ENCODE measurements at places on chromosomes 5 and 9. TPM values are rescaled to one million over a fixed set of nuclear protein-coding genes. Genes with fewer than 3 reads are reported as not detected.

DNA sequence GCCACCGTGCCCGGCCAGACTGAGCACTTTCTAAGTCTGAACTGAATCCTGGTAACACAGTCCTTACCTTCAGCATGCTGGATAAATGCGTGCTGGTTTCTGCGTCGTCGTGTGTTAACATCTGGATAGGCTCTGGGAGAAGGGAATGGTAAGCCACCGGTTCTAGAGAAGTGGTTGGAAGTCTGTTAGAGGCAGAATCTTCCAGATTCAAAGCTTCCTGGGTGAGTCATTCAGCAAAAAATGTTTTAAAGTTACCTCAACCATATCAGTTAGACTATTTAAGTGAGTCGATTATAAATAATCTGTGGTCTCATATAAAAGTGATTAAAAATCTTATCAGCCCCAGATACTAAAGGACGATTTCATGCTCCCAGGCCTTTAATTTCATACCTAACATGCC is 256.5 kb upstream of the NFIL3 start:
- peaks cover 3% of the 10 kb centered on the region for H3K4me1 ChIP-seq
- no peaks in the 10 kb centered on the region for H3K27me3 ChIP-seq
- H3K4me3 ChIP-seq, result no peak overlapping the region
- no peak for DNase-seq

GRCh38 chr9:71122022-71122275 is 528 bp upstream of the TRPM3 start:
- no peak overlapping the region for H3K27ac ChIP-seq
- peaks cover 7% of the 10 kb centered on the region for H3K27me3 ChIP-seq
- no peak for DNase-seq
- no peak overlapping the region for H3K4me3 ChIP-seq
- H3K4me1 ChIP-seq, result no peaks in the 10 kb centered on the region
- H3K36me3 ChIP-seq, result no peaks in the 10 kb centered on the region

GRCh38 chr5:669842-670395 is 23.2 kb downstream of the TPPP start:
- no peak overlapping the region for H3K27ac ChIP-seq
- H3K27me3 ChIP-seq, result no peaks in the 10 kb centered on the region
- peaks cover 30% of the 10 kb centered on the region for H3K4me1 ChIP-seq

ANKRD55 gene
- polyA plus RNA-seq, result 0.18 TPM

GRCh38 chr5:158679221-158679641 is 420.5 kb downstream of the EBF1 start:
- H3K27me3 ChIP-seq, result peaks cover 8% of the 10 kb centered on the region
- H3K36me3 ChIP-seq, result no peaks in the 10 kb centered on the region
- DNase-seq, result no peak
- no peak overlapping the region for H3K4me3 ChIP-seq
- no peaks in the 10 kb centered on the region for H3K4me1 ChIP-seq

DNA sequence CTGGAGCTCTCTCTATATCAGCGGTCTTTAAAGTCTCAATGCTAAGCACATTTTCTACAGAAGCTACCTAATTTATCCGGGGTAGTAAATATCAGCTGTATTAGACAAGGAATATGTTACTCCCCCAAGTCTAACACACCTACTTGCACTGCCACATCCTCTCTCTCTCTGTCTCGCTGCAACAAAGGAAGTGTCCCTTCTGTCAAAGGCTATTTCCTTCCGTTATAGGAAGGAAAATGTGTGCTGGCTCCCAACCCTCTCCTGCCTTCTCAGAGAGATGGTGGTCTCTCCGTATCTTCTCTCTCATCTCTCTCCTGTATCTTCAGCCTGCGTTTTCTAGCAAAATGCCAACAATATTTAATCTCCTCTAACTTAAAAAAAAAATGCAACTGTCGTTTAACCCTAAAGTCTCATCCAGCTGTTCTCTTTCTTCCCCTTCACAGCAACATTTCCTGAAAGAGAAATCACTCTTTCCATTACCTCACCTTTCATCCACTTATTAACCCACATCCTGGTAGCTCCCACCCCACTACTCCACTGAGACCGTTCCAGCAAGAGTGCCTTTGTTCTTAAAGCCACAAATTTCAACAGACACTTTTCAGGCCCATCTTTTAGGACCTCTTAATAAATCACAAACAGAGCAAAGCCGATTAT is 2.3 kb downstream of the TTF1 start:
- H3K36me3 ChIP-seq, result peaks cover 19% of the 10 kb centered on the region
- H3K27me3 ChIP-seq, result peaks cover 10% of the 10 kb centered on the region
- no peak overlapping the region for H3K27ac ChIP-seq
- no peak overlapping the region for H3K4me3 ChIP-seq
- H3K4me1 ChIP-seq, result peaks cover 4% of the 10 kb centered on the region
- DNase-seq, result no peak

TMEM174 gene
- polyA plus RNA-seq, result not detected

SPEF2 gene
- polyA plus RNA-seq, result 17.3 TPM

GRCh38 chr5:146040527-146040926 is 64.8 kb downstream of the PLAC8L1 start:
- H3K27ac ChIP-seq, result peak overlapping the region; percentile 74
- no peak for DNase-seq
- H3K27me3 ChIP-seq, result no peaks in the 10 kb centered on the region
- H3K36me3 ChIP-seq, result no peaks in the 10 kb centered on the region
- H3K4me1 ChIP-seq, result peaks cover 41% of the 10 kb centered on the region

DNA sequence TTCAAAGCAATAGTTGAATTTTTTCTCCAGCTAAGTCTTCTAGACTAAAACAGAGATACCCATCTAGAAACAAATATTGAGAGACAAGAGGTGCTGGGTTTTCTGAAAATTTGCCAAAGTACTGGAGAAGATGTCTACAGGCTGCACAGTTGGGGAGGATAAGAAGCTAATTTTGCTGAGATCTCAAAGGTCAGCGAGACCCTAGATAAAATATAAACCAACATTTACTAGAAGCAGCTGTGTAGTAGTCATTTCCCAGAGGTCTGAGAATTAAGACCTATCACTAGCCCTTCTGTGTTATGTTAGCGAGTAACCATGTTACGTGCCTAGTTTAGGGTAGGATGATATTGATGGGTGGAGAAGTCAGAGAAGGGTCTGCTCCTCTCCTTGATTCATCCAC is 208.5 kb upstream of the TNC start:
- H3K4me1 ChIP-seq, result no peaks in the 10 kb centered on the region
- no peak for DNase-seq
- no peak overlapping the region for H3K4me3 ChIP-seq
- H3K36me3 ChIP-seq, result no peaks in the 10 kb centered on the region

MYOZ3 gene
- polyA plus RNA-seq, result 3.0 TPM

ADAMTS16 gene
- 1.2 TPM for polyA plus RNA-seq

DNA sequence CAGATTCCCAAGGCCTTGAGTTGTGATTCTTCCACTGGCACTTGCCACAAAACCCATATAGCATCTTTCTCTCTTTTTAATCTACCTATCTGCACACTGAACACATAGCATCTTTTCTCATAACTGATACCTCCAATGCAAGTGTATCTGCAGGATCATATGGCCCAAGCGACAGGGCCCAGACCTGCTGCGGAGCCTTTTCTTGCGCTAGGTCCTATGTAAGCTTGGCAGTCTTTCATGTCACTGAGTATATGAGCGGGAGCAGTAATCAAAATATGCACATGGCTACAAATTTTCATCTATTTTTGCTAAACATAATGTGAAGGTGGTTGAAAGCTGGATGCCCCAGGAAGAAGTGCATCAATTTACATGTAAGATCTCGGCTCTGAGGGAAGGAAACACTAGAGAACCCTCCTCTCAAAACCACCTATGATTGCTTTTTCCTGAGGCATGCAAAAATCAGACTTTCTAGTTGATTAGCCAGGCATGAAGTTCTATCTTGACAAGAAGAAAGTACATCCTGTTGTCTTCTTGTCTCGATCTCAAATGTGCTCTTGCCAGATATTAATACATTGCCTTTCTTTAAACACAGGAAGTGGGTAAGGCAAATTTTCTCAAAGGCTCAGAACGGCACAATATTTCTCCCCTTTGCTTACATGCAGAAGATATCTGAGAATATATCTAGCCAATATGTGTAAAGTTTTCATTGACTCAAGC is 26.9 kb upstream of the CEMIP2 start:
- H3K4me1 ChIP-seq, result peaks cover 12% of the 10 kb centered on the region
- H3K27me3 ChIP-seq, result no peaks in the 10 kb centered on the region
- H3K36me3 ChIP-seq, result no peaks in the 10 kb centered on the region
- H3K27ac ChIP-seq, result no peak overlapping the region

DNA sequence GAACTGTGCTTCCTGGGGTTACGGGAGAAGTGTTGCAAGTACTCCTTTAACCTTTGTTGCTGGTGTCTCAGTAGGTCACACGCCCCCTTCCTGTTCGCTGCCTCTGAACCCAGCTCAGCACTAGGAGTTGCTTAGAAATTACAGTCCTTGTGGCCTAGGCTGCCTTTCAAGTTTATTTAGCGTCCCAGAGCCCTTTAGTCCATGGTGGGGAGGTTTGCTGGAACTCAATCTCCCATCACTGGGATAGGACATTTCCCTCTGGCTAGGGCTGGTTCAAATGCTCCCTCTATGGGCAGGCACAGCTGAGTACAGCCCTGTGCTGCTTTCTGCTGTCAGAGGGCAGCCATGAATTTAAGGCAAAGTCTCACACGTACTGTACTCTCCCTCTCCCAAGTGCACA is 4.7 kb downstream of the IFNA8 start:
- DNase-seq, result no peak
- no peak overlapping the region for H3K27ac ChIP-seq
- H3K4me1 ChIP-seq, result no peaks in the 10 kb centered on the region
